Stimulated activated CD4-positive, alpha-beta T cell treated with anti-CD3 and anti-CD28 coated beads, Interleukin-12 subunit alpha, Interleukin-12 subunit beta, amount 100 ng/mL, for 4 hours (primary cell): ENCODE measurements at places on chromosomes 6 and 20.

DNA sequence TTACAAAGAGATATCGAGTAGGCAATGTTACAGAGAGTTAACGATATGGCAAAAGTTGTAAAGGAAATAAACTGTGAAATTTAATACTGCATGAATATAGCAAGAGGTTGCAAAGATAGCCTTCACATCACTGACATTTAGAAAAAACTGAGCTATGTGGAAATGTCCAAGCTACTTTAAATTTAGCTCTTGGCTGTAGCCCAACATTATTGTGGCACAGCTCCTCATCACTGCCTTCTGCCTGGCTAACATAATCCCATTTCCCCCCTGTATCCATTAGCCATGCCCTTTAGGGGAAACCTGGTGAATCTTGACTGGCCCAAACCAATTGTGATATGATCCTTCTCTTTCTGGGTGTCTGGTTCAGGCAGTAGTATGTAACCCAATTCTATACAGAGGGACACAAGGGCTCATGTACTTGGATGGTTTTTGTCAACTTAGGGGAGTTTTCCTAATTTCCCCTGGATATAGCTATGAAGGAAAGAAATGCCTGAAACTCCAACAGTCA, 115.4 kb downstream of the PFDN4 start:
- DNase-seq = no peak

DNA sequence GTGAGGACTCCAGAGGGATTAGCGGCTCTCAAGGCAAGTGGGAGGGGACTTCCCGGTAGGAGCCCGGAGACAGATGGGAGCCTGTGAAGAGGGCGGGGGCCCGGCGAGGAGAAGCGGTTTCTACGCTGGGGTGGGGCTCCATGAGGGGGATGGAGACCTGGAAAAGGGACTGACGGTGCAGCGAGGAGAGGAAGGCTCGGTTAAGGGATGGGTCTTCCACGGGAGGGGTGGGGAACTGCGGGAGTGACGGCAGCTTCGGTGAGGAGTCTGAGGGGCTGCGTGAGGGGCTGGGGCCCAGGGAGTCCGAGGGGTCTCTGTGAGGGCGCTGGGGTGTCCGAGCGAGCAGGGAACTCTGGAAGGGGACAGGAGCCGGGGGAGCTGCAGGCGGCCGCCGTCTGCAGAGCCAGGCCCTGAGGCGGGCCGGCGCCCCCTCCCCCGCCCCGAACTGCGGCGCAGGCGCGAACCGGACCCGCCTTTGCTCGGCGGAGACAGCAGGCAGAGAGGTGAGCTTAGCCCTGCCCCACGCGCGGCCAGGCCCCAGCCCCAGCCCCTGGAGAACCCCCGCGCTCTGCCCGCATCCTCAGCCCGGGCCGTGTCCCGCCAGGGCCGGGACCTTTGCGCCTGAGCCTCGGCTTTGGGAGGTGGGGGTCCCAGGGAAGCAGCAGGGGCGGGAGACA, at the start of gene NRSN2:
TSS of gene NRSN2 (plus strand) at position 472 of the 677 bp plus-strand sequence. CDS start 2,533 bp downstream, outside the sequence.
- no peak for DNase-seq

DNA sequence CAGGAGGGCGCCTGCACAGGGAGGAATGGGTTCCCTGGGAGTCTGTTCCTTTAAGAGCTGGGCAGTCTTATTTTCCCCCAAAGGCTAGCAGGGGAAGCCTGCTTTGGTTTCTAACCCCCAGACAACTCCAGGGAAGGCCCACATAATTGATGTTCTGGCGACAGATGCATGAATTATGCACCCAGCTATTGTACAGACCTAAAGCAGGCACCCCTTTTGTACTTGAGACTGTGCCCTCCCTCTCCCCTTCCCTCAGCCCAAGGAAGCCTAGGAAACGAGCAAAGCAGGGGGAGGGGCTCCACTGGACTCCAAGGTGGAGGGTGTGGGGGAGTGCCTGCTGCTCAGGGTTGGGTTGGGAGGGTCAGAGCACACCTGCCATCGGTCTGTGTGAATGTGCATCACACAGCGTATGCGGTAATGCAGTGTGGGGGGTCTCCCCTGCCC, 102.1 kb downstream of the KCNB1 start:
- no peak for DNase-seq

- DNase-seq = no peak
These were observed 4.7 kb downstream of the MMP9 start for GRCh38 chr20:46013322-46013828.

GRCh38 chr6:114648847-114649246, 306.0 kb upstream of the HS3ST5 start:
- DNase-seq = no peak

- no peak for DNase-seq
These were observed 80.5 kb upstream of the NAA20 start for GRCh38 chr20:19936466-19937200.

DNA sequence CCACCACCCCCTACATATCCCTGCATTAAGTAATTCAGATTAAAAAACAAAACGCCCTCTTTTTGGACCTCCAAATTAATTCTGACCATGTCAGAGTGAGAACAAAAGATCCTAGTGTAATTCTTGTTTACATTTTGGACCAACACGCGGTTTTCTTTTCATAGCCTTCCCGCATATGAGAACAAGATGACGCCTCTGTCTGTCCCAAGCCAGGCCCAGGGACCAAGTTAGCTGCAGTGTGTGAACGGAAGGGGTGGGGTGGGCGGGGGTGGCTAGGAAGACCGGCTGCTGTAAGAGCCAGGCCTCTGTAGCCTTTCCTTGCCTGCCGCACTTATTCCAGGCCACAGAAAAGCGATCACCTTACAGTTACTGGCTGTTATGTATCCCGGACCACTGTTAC, 68.0 kb downstream of the PLCG1 start:
- no peak for DNase-seq
